Mammary epithelial cell (primary cell): ENCODE measurements at places on chromosomes 3 and 15. TPM values are rescaled to one million over a fixed set of nuclear protein-coding genes. Genes with fewer than 3 reads are reported as not detected.

DNA sequence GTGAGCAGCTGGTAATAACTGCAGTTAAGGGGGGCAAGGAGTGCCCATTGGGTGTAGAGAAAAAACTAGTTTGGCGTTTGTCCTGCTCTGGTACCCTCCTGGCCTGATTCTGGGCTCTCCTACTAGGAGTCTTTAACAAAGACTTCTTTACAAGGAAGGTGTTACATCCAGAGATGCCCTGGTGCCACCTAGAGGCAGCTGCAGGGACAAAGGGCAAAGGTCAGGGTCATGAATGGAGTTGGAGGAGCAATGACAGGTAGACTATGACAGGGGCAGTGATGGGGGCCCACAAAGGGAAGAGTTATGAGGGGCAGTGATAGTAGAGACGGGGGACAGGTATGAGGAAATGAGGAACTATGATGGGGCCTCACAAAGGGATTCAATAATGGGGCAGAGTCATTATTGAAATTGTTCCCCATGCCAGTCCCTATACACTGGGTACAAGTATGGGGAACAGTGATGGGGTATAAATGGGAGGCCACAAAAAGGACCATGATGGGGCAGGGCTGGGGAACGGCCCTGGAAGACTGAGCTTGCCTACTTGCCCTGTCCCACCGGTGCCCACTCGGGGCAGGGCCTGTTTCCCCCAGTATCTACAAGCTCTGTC, 7.9 kb downstream of the CCDC71 start:
- no peak for DNase-seq

CDHR4 gene
- total RNA-seq: 0.40 TPM in 1 of 2 replicates, not detected in the other

DNA sequence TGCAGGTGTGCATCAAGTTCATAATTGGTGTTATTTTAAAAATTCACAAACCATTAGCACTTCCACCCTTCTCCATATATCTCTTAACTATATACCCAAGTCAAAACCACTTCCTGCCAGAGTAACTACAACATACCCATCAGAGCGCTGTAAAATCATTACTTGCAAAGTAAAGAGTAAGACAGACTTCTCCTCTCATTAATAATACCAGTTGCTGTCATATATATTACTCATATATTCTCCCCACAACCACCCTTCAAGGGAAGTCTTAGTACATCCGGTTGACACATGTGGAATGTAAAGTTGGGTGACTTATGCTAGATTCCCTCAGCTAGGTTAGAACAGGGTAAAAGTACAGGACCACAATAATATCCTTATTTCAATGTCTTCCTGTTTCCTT, 5.6 kb downstream of the TERC start:
- DNase-seq: peak; percentile 86

- DNase-seq: peak; percentile 74
These were observed 41.1 kb downstream of the VGLL3 start for GRCh38 chr3:86949850-86950249.

- no peak for DNase-seq
These were observed 47.5 kb upstream of the CHMP2B start for GRCh38 chr3:87179642-87180041.

- DNase-seq: no peak
These were observed 143.8 kb downstream of the PLD1 start for GRCh38 chr3:171666516-171666915.

- no peak for DNase-seq
These were observed 74.3 kb downstream of the SIDT1 start for GRCh38 chr3:113606539-113607218.

LHFPL4 gene
- not detected for total RNA-seq

GRCh38 chr3:100614941-100615340, 5.5 kb downstream of the ADGRG7 start:
- DNase-seq: no peak

CGNL1 gene
- total RNA-seq: 0.05 and 0.07 TPM in 2 replicates

EFHB gene
- total RNA-seq: 0.61 TPM in 1 of 2 replicates, not detected in the other

- no peak for DNase-seq
These were observed 45.4 kb downstream of the LIPC start for GRCh38 chr15:58477170-58477569.

DNA sequence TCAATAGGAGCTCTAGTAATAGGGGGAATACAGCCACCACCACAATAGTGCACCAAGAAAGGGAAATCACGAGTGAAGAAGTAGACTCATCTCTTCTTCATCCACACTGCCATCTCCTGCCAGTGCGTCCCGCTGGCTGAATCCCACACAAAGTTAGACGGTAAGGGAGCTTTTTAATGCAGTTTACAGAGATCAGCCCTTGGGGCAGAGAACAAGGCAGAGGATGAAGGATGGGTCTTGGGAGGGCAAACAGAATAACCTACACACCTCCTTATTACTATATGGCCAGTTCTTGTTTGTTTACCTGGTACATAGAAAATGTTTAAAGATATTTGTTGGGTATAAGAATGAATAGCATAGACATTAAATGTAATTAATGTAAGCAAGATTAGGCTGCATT, 11.0 kb upstream of the DPH6 start:
- DNase-seq: no peak

GRCh38 chr3:15794842-15795650, 2.7 kb downstream of the ANKRD28 start:
- DNase-seq: no peak

TMEM212 gene
- not detected in 2 replicates for total RNA-seq

FBXL22 gene
- 0.29 and 0.40 TPM in 2 replicates for total RNA-seq

GRCh38 chr3:108719178-108719806, 37.9 kb downstream of the RETNLB start:
- no peak for DNase-seq

GOLGA6D gene
- total RNA-seq: not detected in 2 replicates

- DNase-seq: no peak
These were observed 238.8 kb downstream of the CDIN1 start for GRCh38 chr15:36818260-36818659.

- no peak for DNase-seq
These were observed 5.7 kb downstream of the TM4SF1 start for GRCh38 chr3:149371723-149372114.

GRCh38 chr3:149234671-149235245, 13.1 kb upstream of the CP start:
- no peak for DNase-seq

SH2D7 gene
- total RNA-seq: not detected in 2 replicates

DNA sequence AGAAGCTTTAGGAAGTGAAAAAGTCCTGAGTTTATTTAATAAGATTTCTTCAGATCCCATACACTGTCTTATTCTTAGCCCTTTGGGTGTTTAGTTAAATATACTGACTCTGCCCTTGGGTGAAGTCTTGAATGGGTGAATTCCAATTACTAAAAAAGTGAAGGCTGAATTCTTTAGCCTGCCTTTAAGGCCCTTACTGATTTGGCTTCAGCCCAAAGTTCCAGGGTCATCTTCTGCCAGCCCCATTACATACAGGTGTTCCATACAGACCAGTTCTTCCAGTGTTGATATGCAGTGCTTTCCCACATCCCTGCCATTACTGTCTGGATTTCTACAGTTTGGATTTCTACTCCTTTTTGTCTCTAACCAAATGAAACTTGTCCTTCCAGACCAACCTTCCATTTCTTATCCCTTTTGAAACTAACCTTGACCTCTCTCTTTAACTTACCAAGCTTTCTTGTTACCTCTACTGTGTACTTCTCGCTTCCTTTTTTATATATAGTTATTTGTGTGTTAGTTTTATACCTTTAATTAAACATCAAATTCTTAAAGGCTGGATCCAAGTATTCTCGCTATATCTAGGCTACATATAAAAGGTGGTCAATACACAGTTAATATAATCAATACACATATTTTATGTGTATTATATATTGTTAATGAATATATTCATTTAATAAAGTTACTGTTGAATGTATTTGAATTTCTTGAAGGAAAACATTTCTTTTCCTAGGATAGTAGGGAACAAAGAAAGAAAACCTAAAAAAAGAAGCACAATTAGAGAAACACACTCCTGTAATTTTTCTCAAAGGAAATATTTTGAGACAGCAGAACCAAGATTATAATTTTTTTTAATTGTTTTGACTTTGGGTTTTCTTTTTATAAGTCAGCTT, 15.0 kb downstream of the MBNL1 start:
- no peak for DNase-seq

DNA sequence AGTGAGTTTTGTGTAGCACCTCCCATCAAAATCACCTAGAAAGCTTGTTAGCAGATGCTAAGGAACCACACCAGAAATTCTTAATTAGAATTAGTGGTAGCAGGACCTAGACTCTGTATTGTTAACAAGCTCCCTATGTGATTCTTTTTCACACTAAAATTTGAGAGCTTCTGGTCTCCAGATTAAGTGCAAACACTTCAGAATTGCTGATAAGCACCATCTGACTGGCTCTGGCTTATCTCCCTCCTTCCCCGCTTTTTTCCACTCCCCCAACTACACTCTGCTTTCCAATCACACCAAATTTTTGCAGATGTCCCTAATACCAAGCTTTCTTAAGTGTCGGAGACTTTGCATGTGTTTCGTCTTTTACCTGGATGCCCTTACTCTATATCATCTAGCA, 410.1 kb upstream of the DPH6 start:
- no peak for DNase-seq

DNA sequence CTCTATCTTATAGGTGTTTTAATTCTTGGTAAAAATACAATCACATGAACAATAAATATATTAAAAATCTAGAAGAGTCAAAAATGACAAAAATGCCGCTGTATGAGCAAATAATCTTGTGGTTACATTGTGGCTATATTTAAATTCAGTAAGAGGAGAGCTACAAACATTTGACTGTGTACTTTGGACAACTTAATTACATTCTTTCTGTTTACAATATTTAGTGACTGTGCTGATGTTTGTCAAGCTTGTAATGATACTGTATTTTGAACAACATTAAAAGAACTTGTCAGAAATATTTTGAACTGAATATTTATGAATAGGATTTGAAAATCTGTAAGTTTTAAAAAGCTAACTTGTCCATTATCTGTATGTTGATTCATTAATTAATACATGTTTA, 598.3 kb downstream of the SI start:
- no peak for DNase-seq

GRCh38 chr15:67249830-67250229, 4.6 kb downstream of the AAGAB start:
- DNase-seq: no peak

DNA sequence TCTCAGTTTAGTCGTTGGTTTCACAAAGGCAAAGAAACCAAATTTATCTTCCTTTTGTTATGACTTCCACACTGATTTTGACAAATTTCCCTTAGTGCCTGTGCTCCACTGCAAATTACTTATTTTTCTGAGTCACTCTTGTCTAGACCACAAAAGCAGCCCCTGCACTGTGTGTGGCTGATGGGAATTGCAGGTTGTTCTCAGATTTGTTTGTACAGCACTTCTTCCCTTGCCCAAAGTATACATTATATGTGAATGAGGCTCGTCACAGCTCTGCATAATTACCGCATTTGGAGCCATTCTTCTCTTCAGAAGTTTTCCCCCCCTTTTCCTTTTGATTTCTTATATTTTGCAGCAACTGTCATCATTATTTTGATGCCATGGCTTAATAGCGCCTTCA, 354.2 kb upstream of the IL12A start:
- no peak for DNase-seq

DNA sequence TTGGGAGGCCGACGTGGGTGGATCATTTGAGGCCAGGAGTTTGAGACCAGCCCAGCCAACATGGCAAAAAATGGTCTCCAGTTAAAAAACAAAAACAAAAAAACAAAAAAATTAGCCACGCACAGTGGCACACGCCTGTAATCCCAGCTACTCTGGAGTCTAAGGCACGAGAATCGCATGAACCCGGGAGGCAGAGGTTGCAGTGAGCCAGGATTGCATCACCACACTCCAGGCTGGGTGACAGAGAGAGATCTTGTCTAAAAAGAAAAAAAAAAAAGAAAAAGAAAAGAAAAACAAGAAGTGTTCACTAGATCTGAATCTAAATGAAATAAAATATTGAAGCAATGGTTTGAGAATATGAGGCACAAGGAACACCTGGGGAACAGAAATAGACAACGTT, 36.7 kb downstream of the SLC9A9 start:
- no peak for DNase-seq

TGM4 gene
- total RNA-seq: 0.33 TPM

GOLGA8T gene
- not detected for total RNA-seq

CD86 gene
- total RNA-seq: 0.17 TPM

CACNA1D gene
- 2.3 TPM for total RNA-seq

GOLGB1 gene
- 44.2 TPM for total RNA-seq

GRCh38 chr3:63937661-63938651, 25.8 kb upstream of the SCAANT1 start:
- peak; percentile 84 for DNase-seq

FSD2 gene
- total RNA-seq: under 0.01 TPM

GOLGA6L7 gene
- total RNA-seq: not detected in 2 replicates

CRYGS gene
- 1.5 TPM for total RNA-seq

DNA sequence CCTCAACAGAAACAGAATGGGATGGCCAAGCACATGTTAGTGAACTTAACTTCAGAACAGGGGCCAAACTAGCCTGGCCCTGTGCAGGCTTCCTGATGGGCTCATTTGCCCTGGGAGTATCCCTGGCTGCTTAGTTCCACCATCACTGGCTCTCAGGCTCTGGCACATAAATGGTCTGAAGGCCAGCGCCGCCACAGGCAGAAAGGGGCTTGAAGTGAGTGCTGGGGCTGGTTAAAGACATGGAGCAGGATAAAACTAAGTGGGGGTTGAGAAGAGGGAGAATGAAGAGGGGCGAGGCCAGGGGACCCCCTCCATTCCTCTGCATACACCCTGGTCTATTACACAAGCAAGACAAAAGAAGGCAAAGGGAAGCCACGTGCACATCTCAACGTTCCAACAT, 12.2 kb downstream of the SLCO2A1 start:
- DNase-seq: no peak

- DNase-seq: peak; percentile 70
These were observed 84.5 kb downstream of the WDR76 start for GRCh38 chr15:43911235-43911781.

- DNase-seq: no peak
These were observed 2.8 kb upstream of the XCR1 start for GRCh38 chr3:46029953-46030543.

- no peak for DNase-seq
These were observed 9.1 kb downstream of the POMGNT2 start for GRCh38 chr3:43096761-43097160.

GRCh38 chr15:36948982-36949381, 151.4 kb downstream of the MEIS2 start:
- DNase-seq: no peak

PRSS50 gene
- under 0.01 TPM for total RNA-seq

CEMIP gene
- total RNA-seq: 1.3 TPM

GPX1 gene
- 607 and 736 TPM in 2 replicates for total RNA-seq

HACL1 gene
- total RNA-seq: 17.4 and 23.6 TPM in 2 replicates

ACTC1 gene
- total RNA-seq: not detected

- no peak for DNase-seq
These were observed 185.9 kb downstream of the MEGF11 start for GRCh38 chr15:66067687-66068086.

GRCh38 chr3:109224333-109224732, 87.8 kb downstream of the C3orf85 start:
- DNase-seq: no peak

GRCh38 chr3:128360705-128361271, 105.9 kb downstream of the DNAJB8 start:
- DNase-seq: no peak

GRCh38 chr15:93308026-93308690, 219.1 kb upstream of the RGMA start:
- DNase-seq: no peak
